Upper lobe of right lung (tissue), 1 donor: ENCODE measurements at places on chromosomes 5 and 9.

GRCh38 chr5:154646745-154647113 lies 108.4 kb upstream of the LARP1 start:
- peak; percentile 64 for DNase-seq

DNA sequence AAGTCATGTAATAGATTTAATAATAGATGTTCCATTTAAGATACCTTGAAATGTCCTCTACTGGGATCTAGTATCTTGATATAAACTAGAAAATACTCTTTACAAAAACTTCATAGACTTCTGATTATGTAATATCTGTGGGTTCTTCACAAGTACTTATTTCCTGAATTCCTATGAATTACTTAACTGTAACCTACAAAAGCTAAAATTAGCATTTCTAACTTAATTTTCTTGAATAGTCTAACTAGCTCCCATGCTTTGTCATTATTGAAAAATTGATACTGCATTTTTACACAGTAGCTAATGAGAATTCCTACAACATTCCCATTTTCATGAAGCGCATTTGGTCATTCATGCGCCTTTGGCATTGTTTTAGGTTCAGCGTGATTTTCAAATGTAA lies 1828.2 kb downstream of the MAT2B start:
- no peak for DNase-seq

DNA sequence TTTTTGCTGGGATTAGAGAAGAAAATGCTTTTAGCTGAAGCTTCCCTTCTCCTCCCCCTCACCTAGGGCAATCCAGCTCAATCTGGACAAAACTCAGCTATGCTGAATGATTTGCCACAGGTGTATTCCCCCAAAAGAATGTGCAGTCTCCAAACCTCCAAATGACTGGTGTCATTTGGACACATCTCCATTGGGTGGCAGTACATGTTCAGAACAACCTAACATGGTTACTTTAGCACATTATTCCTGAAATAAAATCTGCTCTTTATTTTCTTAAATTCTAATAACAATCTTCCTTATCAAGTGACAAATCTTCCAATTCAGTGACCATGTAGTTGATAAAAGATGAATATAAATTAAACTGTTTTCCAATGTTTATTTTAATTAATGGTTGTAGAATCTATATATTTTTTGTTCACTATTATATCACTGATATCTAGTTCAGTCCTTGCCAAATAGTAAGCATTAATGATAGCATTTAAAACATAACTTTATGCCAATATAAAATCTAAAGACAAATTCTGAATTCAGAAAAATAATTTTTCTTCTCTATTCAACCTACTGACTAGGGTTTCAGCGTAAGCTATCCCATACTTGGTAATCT lies 61.3 kb upstream of the MOCS2 start:
- no peak for DNase-seq

DNA sequence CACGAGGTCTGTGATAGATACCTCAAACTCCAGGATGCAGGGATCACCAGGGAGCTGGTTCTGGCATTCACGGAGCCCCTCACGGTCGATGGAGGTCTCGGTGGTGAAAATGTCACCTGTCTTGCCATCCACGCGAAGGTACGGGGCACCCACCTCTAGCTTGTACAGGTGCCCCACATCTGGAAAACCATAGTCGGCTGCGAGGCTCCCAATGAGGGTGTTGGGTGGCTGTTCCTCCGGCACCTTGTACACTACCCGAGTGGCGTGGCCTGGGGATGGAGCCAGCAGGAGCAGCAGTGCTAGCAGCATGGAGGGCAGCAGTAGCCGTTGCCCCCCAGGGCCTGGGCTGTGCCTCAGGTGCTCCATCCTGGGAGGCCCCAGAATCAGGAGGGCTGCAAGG lies 9.2 kb downstream of the PCDH1 start:
- peak; percentile 40 for DNase-seq

- DNase-seq, result no peak
Observed at GRCh38 chr9:372128-372527, 157.5 kb downstream of the DOCK8 start.
